Fibroblast of villous mesenchyme (primary cell): ENCODE measurements at places on chromosomes 12 and 14.
A peak's percentile ranks its signal among the peaks of the same experiment; 100 is the strongest.

- no peak for DNase-seq
Measured at GRCh38 chr14:91223028-91223783, 21.3 kb downstream of the GPR68 start.

- no peak for DNase-seq
Measured at GRCh38 chr12:121575952-121576625, 4.7 kb downstream of the KDM2B start.

DNA sequence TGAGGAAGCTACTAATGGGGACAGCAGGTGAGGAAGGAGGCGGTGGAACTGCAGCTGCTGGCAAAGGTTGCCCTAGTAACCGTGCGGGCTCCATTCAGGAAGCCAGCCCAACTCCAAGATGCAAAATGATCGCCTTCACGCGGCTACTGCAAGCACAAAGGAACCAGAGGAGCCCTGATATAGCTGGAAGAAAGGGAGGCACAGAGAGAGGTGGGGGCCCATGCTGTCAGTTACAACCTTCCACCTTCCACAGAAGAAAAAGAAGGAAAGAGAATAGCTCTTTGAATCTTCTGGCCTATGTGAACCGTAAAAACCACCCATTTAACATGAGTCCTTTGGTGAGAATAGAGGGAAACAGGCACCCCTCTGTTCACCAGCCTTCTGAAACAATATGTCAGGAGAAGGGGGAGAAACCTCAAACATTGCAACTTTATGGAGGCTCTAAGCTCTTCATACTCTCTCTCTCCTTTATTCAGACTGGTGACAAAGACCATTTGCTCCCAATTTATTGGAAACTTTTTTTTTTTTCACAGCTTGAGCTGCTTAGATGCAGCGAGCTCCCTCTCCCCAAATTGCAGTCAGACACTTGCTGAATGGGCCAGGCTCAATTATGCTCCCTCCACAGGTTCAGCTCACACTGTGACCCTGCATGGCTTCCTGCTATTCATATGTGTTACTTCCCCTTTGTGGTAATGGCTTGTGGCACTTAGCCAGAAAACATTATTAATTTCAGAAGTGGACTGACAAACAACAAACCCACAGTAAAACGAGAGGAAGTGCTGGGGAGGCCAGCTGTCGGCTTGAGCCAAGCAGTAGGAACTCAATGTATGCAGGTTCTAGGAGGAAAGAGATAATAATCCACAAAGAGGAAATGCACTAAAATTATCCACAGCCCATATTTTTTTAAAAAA, 6.2 kb downstream of the DUSP6 start:
- peak; percentile 80 for DNase-seq

- DNase-seq: peak; percentile 30
Measured at GRCh38 chr12:63103494-63104131, 47.4 kb downstream of the AVPR1A start.

- peak; percentile 65 for DNase-seq
Measured at GRCh38 chr12:152440-152839, 61.5 kb downstream of the SLC6A12 start.

- no peak for DNase-seq
Measured at GRCh38 chr12:127565241-127565640, 701.7 kb upstream of the TMEM132C start.

GRCh38 chr14:76307786-76308780, 67.9 kb upstream of the ESRRB start:
- no peak for DNase-seq

- DNase-seq: no peak
Measured at GRCh38 chr14:64625386-64626232, 75.8 kb downstream of the PPP1R36 start.

GRCh38 chr12:25308756-25309155, 58.0 kb upstream of the KRAS start:
- no peak for DNase-seq

DNA sequence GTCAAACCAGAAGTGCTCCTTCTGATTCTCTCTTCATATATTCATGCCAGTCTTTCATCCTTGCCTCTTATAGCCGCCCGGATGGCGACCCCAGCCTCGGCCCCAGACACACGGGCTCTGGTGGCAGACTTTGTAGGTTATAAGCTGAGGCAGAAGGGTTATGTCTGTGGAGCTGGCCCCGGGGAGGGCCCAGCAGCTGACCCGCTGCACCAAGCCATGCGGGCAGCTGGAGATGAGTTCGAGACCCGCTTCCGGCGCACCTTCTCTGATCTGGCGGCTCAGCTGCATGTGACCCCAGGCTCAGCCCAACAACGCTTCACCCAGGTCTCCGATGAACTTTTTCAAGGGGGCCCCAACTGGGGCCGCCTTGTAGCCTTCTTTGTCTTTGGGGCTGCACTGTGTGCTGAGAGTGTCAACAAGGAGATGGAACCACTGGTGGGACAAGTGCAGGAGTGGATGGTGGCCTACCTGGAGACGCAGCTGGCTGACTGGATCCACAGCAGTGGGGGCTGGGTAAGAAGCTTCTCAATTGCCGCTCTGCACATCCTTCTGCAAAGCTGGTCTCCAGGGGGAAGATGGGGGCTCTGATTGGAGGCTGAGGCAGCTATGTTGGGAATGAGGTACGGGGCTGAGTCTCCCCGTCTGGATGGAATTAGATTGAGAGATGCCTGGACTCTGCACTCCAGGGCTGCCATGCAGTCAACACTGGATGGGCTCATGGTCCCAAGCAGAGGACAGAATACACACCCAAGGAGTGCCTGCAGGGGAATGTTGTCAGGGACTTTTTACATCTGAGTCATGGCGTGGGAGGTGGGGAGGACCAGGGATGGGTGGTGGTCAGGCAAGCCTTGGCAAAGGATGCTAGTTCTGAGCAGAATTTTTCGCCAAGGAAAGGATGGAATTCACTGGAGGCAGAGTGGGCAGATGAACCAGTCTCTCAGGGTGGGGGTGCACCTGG, 1.3 kb downstream of the BCL2L2 start:
- DNase-seq: peak; percentile 9

DNA sequence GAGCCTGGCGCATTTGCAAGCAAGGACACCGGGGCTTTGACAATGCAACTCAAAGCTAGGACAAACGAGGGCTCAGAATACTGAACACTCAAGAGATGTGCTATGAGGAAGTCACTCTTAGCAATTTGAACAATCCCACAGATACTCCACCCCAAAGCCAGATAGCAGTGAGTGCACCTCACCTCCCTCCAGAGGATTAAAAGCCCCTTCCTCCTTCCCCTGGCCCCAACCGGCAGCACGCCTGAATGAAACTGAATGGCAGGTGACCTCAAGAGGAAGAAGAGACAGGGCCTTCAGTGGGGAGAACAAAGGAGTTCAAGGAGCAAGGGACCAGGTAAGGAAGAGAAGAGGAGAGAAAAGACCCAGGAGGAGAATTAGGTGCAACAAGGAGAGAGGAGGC, 1.9 kb upstream of the KRT78 start:
- DNase-seq: no peak

GRCh38 chr14:79530555-79530954, 680.7 kb downstream of the DIO2 start:
- no peak for DNase-seq

GRCh38 chr12:49057888-49058287, 2.7 kb downstream of the KMT2D start:
- DNase-seq: no peak

DNA sequence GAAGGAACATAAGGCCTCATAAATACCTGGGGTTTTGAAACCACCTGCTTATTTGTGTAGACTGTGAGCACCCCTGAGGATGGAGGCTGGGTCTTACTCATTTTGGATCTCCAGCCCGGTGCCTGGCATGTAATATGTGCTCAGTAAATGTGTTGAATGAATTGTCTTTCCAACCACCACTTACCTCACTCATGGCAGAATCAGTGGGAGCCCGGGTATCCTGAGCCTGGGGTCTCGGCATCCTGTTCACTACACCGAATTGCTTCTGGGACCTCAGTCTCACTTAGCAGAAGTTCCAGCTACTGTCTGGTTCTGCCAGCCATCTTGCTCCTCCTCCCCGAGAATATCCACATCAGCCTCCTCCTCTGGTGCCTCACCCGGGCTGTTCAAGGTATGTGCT, 43.0 kb upstream of the CCND2 start:
- DNase-seq: no peak

- no peak for DNase-seq
Measured at GRCh38 chr12:108029051-108029835, 99.8 kb upstream of the WSCD2 start.

DNA sequence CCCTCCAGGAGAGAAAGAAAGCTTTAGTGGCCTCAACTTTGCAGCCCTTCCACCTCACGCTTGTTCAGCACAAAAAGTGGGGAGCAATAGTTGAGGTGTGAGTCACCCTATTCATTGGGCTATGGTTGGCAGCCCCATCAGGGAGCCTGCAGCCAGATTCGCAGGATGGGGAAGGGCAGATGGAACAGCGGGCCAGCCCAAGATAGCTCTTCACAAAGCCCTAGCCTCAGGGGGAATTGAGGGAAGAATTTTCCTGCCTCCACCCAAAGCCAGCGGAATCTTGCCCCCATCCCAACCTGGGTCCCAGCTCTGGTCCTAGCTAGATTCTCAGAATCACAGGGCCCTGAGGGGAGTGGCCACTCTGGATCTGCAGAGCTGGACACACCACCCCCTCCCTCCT, 3.6 kb upstream of the KRT5 start:
- no peak for DNase-seq

GRCh38 chr14:68234101-68234905, 414.7 kb downstream of the RAD51B start:
- no peak for DNase-seq

DNA sequence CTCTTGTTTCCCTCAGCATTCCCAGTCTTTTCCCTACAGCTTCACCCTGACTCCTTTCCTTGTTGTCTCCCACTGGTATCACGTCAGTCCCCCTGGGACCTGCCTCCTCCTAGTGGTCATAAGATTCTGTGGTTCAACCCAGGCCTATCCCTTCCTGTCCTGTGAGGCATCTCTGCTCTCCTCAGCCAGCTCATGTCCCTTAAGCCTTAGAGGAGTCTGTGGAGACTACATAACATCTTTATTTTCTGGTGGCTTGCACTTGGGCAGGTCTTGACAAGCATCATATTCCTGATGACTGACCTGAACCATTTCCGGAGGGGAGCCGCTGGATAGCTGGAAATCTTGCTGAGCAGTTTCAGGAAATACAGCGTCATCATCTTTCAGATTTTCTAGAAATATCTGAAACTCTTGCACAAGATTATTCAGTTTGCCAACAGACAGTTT, 688 bp downstream of the C12orf71 start:
- peak; percentile 54 for DNase-seq
